Stimulated activated CD4-positive, alpha-beta T cell treated with anti-CD3 and anti-CD28 coated beads, Interleukin-1b, Interleukin-23, amount 100 ng/mL, for 4 hours (primary cell): ENCODE measurements at places on chromosomes 6 and 20.

DNA sequence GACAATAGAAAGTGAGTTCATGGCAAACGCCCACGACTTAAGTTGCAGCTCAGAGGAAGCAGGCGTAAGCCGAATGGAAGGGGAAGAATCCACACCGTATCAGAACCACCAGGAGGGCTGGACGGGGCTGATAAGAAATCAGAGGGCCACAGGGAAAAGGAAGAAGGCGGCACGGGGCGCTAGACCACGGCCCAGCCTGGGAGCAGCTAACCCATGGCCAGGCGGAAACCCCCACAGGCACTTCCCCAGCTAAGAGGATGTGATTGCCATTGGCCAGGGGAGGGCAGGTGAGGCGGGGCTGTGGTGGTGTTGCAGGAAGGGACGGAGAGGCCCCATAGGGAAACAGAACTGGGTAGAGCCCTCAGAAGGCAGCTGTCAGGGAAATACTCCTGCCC is 174.0 kb upstream of the AFDN start:
- no peak for DNase-seq

GRCh38 chr20:53201588-53201987 is 229.4 kb downstream of the TSHZ2 start:
- DNase-seq, result no peak

DNA sequence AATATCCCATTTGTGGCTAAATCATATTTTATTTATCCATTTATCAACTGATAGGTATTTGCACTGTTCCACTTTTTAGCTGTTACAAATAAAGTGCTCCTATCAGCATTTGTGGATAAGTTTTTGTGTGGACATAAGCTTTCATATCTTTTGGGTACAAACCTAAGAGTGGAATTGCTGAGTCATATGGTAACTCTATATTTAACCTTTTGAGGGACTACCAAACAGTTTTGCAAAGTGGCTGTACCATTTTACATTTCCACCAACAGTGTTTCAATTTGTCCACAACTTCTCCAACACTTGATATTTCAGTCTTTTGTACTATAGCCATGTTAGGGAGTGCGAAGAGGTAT is 23.6 kb upstream of the ECHDC1 start:
- no peak for DNase-seq

DNA sequence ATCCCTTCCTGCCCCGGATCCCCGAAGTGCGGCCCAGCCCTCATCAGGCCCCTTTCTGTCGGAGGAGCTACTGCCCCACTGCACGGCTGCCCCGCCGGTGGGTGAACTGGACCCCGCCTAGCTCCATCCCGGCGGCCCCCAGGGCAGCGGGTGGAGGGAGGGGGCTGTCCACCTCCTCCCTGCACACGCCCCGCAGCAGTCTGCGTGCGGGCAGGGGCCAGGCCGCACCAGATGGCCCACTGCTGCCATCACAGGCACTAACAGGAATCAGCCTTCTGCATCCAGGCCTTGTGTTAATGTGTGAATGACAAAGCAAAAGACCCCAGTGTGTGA is 54.9 kb upstream of the UNC93A start:
- no peak for DNase-seq

- DNase-seq, result no peak
Measured at GRCh38 chr20:36391955-36392354, 85.8 kb downstream of the DLGAP4 start.

- no peak for DNase-seq
Measured at GRCh38 chr6:159522877-159523547, 170.0 kb downstream of the SOD2 start.

GRCh38 chr6:108801366-108801765 is 46.9 kb upstream of the ARMC2 start:
- no peak for DNase-seq

- no peak for DNase-seq
Measured at GRCh38 chr6:133644548-133644891, 244.4 kb upstream of the TCF21 start.
